GM10248 (cell line): ENCODE measurements at places on chromosomes 6 and 20.

DNA sequence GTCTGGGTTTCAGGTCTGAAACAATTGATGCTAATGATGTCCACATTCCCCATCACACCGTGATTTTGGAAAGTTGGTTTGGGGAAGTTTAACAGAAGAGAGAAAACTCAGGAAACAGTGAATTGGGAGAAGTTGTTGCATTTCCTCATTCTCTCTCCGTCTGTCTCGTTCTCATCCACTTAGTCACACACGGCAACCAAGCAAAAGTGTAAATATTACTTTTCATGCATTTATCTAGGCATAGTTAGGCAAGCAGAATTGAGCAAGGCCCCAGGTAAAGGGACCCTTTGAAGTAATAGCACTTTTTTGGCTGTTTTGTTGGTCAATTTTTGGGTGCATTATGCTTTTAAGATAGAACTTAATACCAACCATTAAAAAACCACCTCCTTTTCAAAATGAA is 137.0 kb upstream of the SULF2 start:
- DNase-seq: no peak

DNA sequence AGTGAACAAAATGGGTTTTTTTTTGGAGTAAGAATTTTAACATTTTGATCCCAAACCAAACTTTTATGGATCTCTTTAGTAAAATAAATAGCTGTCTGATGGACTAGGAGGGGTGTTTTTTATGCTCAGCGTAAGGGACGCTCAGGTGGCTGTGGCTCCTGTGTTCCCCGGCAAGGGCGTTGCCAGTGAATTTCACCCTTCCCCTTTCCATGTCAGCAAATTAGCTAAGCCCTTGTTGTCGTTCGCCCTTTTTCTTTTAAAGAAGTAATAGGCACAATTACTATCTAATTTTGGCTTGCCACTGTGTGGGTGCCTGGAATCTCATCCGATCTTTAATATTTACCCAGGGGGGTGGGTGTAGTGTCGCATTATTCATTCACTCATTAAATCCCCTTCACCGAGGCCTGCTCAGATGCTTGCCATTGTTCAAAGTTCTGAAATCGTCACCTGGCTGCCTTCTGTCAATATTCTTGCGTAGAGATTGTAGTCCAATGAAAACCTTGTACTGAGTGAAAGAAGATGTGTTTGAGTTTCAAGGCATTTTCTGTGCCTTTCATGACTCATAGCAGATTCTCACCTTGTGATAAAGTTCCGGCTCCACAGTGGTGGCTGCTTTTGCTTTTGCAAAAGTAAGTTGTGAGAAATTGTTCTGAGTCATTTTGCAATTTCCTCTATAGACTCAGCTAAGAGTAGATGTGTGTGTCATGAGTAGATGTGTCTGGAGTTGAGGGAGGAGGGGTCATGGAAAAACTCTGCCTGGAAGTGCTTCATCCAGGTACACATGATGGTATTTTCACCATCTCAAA is 40.0 kb upstream of the CLDN20 start:
- peak; percentile 77 for DNase-seq

DNA sequence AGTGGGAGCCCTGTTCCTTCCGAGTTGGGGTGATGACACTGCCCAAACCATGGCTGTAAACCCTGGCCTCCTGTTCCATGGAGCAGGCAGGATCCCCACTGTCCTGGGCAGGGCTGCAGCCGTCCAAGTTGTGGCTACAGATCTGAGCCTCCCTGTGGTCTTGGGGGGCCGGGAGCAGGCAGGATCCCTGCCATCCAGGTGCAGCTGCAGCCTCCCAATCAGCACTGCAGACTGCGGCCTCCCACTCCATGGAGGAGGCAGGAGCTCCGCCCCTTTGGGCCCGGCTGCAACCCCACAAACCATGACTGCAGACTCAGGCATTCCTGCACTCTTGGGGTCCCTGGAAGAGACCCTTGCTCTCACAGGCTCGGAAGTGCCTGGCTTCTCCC is 872.1 kb upstream of the GJE1 start:
- DNase-seq: no peak

DNA sequence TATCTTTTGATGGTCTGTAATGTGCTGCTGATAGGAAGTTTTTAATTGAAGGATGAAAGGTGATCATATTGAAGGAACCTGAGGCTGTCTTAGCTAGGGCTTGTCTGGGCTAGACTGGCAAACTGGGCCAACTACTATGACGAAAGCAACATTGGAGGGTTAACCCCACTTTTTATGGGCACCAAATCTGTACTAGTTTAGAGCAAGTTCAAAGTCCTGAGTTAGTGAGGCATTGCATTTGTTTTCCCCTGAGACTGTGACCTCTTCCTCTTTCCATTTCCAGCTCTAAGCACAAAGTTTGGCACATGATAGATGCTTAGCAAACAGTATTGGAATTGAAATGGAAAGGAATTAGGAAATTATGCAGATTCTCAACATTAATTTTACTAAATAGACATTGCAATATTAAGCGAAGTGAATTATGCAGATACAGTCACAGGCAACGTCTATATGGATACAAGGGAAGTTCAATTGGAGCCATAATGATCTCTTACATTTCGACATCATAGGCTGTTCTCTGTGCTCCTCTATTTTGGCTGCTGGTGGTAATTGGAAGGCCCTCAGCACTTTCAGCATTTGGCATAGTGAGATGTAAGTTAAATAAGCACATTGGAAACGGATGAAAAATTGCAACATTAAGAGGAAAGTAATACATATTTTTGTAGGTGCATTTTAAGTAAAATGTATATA is 22.2 kb downstream of the CEP57L1 start:
- DNase-seq: peak; percentile 15

DNA sequence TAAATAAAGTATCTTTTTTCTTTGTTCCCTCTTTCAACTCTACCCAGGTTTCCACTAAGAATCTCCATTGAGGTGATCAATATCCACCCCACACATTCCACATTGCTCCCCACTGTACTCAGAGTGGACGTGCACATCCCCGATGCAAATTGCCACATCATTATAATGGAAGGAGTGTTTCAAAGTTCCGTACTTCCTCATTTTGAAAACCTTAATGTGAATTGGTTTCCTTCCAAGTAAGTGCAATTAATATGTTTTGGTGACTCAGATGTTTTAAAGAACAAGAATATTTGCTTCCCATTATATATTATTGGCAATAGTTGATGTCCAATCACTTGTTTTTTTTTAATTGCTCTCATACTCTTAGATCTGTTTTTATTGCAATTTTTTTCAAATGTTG is 463.6 kb downstream of the HACE1 start:
- no peak for DNase-seq

DNA sequence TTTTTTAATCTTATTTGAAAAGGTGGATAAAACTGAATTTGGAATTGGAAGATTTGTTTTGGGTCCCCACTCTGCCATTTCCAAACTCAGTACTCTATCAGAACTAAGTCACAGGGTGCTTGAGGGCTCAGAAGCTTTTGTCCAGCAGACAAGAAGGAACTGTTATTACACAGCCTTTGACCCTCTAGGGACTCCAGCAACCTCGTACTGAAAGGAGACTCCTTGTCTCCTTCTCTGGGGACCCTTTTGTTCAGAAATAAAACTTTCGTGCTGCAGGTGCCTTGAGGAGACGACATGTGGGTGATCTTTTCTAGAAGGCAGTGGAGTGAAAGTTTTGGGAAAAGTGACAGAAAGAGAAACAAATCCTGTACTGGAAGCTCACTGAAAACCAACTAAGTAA is 7.4 kb upstream of the POLR1H start:
- no peak for DNase-seq

DNA sequence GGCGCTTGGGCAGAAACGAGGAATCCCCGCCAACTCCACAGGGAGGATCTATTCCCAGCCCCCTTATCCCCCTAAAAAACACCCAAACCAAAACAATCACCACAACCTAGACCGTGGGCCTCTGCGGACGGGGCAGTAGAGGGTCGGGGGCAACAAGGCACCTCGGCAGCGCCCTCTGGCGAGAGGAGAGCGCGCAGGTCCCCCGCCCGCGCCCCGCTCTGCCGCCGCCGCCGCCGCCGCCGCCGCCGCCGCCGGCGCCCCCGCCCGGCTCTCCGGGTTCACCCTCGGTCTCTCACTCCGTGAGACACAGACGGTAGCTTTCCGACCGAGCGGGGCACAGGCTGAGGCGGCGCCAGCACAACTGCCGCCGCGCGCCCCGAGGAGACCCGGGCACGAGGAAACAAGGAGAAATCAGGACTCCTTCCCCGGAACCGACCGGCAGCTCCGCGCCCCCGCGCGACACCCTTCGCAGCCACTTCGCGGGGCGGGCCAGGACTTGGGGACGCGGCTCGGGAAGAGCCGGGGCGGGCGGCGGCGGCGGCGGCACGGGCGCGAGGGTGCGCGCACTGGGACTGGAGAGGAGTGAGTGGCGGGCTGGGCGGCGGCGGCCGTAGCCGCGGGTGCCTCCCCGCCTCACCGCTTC is at the start of gene SLC35F1:
Gene SLC35F1, plus strand, starts transcription at position 307 of the 643 bp plus-strand sequence.
- peak; percentile 64 for DNase-seq

- DNase-seq: no peak
These were observed 5.5 kb downstream of the SIRT5 start for GRCh38 chr6:13579911-13580310.

DNA sequence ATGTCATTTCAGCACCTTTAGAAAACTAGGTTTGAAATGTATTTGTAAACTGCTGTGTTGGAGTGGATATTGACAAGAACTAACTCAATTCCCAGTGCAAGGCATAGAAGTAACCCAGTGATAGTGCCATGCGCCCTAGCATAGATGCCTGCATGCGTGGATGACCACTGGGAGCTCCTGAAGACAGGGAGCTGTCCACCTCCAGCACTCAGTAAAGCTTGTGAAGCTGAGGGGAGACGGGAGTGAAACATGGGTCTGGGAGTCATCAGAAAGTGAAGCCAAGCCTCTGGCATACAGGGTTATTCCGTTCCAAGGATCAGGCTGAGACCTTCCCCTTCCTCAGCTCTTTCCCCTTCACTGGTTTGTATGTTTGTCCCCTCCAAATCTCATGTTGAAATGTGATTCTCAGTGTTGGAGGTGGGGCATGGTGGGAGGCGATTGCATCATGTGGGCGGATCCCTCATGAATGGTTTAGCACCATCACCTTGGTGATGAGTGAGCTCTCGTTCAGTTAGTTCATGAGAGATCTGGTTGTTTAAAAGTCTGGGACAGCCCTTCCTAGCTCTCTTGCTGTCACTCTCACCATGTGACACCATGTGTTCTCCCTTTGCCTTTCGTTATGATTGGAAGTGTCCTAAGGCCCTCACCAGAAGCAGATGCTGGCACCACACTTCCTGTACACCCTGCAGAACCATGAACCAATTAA is 146.5 kb upstream of the FERMT1 start:
- no peak for DNase-seq

DNA sequence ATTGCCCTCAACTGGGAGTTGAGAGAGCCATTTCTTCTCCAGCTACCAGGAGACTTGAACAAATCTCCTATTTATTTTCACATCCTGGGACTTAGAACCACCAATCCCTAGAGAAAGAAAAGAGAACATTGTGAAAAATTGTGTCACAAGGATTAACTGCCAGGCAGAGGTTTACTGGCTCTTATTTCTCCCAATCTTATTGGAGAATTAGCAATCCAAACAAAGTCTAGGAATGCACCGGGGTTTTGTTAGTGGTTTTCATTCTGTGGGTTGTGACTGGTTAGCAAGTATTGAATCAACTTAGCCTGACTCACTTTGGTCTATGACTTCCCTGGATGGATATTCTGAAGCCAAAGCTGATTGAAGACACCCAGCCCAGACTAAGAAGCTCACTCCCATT is 21.2 kb upstream of the ENPP5 start:
- DNase-seq: no peak
